MG63 (cell line): ENCODE measurements at places on chromosomes 1 and 21. TPM values are rescaled to one million over a fixed set of nuclear protein-coding genes. Genes with fewer than 3 reads are reported as not detected.

GRCh38 chr1:208211921-208212843 is 32.0 kb downstream of the PLXNA2 start:
- DNase-seq, result no peak

DNA sequence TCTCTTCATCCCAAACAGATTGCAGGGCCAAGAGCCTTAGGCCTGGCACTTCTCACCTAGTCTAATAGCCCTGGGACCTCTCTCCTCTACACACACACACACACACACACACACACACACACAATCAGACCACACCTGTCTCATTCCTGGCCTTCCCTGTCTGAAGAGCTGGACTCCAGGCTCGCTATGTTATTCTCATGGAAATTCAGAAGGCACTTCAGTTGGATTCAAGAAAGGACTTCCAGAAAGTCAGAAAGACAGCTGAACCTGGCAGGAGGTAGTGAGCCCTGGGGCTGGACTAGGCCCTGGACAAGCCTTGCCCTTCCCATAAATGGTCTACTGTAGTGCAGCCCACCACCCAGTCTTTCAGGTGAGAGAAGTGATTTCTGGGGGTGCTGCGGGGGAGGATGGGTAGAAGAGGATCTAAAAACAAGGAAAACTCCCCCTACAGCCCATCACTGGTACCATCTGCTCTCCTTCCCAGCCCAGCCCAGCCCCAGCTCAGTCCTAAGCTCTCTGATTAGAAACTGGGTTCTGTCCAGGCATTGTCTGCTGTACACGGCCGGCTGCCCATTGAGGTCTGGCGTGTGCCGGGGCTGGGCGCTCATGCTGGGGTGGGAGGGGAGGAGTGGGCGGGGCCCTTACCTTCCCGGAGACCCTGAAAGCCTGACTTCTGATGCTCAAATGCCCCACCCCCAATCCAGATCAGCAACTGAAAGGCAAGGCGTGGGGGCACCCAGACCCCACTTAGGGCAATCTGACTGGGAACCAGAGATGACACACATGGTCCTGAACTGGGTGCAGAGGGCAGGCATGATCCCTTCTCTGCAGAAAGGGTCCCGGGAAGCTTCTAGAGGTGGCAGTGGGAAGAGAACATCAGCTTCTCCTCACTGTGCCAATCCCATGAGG is 2.5 kb downstream of the KIF21B start:
- DNase-seq, result no peak

GRCh38 chr1:11825131-11825530 is 19.1 kb downstream of the CLCN6 start:
- no peak for DNase-seq

Gene PRR9
- total RNA-seq, result 0.07 and 1.0 TPM in 2 replicates

GRCh38 chr1:71362076-71362475 is 281.2 kb upstream of the ZRANB2 start:
- no peak for DNase-seq

DNA sequence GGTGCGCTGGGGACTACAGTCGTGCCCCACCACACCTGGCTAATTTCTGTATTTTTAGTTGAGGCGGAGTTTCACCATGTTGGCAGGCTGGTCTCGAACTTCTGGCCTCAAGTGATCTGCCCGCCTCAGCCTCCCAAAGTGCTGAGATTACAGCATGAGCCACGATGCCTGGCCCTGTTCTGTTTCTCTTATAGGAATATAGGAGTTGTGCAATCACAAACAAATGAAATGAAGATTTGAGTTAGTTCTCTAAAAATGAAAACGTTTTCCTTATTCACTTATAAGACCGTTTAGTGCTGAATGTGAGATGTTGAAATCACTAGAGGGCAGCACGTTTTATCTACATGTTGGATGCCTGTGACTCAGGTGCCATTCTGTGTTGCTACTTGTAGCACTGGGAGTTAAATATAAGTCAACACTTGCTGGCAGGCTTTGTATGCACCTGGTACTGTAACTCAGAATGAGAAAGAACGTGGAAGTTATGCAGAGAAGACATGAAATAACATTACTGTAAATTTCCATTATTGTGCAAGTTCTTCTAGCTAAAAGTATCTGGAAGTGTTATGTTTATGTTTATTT is 45.8 kb downstream of the MIGA1 start:
- DNase-seq, result no peak

GRCh38 chr1:193568512-193568911 is 382.1 kb upstream of the B3GALT2 start:
- no peak for DNase-seq

GRCh38 chr1:8424539-8425116 is 106.7 kb downstream of the SLC45A1 start:
- no peak for DNase-seq

Gene GPR52
- not detected in 2 replicates for total RNA-seq

Gene CACYBP
- total RNA-seq, result 423 and 980 TPM in 2 replicates

Gene AURKAIP1
- 94.2 and 226 TPM in 2 replicates for total RNA-seq

GRCh38 chr1:240084749-240085148 is 6.9 kb upstream of the FMN2 start:
- DNase-seq, result no peak

- no peak for DNase-seq
Measured at GRCh38 chr1:213686983-213687382, 300.8 kb upstream of the PROX1 start.

Gene S100A5
- total RNA-seq, result not detected in 2 replicates

- DNase-seq, result no peak
Measured at GRCh38 chr1:218383051-218383450, 37.9 kb downstream of the TGFB2 start.

- DNase-seq, result no peak
Measured at GRCh38 chr1:214452152-214452784, 99.1 kb downstream of the PTPN14 start.

DNA sequence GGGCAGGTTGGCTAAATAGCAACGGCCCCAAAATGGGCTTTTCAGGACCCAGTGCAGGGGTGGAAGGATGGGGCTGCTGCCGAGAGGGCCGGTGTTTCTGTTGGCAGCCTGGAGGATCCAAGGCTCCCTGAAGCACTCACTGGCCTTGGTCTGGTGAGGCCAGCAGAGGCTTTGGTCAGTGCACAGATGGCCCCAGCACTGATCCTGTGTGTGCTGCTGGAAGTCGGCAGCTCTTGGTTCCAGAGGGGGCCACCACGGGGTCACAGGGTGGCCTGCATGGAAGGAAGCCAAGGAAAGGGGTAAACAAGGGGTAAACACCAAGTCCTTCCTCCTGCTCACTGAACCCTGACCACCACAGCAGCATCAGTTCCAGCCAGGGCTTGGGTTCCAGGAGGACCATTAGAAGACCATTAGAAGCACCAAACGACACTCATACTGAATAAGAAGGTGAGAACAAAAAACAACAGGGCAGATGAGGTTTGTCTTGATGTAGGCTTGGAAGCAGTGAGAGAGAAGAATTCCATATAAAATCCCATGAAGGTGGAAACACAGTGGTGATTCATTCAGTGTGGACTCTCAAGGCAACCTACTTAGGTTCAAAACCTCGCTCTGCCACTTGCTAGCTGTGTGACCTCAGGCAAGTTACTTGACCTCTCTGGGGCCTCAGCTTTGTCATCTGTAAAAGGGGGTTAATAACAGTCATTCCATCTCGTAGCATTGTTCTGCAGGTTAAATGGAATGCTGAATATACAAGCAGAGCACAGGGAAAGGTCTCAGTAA is 184.5 kb downstream of the RUNX1 start:
- DNase-seq, result no peak

DNA sequence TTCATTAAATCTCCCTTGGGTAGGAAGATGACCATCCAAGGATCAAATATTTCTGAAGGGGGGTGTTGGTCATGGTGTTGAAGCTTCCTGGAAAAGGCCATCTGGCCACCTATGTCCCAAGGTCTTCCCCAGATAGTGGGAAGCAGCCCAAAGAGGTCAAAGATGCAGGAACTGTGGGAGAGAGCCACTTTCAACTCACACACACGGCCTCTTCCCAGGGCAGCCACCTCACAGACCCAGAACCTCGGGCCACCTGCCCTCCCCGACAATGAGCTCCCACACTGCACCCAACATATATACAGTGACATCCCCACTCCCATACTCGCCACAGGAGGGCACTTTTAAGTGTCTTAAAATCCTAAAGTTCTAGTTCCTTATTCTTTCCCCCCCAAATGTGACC is 164.5 kb upstream of the ETV3 start:
- DNase-seq, result no peak

GRCh38 chr1:165481820-165482532 is 37.0 kb upstream of the RXRG start:
- DNase-seq, result peak; percentile 84

Gene TLR5
- 0.30 and 0.33 TPM in 2 replicates for total RNA-seq

Gene CELA2B
- not detected in 2 replicates for total RNA-seq

Gene KCNT2
- 0.07 and 0.94 TPM in 2 replicates for total RNA-seq
